ENCODE measurements at places on chromosomes 1 and 21.

DNA sequence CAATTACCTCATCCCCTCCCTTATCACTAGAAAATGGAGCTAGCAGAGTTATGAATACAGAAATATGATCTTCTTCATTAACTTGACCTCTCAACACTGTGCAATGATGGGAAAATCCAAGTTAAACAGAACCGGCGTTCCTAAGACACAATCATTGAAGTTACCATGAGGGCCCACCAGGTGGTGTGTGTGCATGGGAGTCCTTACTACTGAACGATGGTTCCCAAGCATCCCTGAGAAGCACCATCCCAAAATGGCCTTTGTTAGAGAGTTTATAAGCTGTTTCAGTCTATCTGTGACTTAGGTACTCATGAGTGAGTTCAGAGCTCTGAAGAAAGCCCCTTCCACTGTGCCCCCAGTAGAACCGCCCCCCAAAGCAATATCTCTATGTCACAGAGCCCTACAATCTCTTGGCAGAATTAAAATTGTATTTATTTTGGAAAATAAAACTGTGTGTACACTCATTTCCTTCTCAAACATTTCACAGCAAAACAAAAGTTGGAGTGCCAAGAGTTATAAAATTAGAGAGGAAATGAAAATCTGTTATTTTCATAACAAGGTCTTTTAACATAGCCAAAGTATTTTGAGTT is 56.8 kb downstream of the PLD5 start:
- DNase-seq, result peak; percentile 60

GRCh38 chr1:6907201-6907600 is 121.9 kb downstream of the CAMTA1 start:
- DNase-seq, result no peak

DNA sequence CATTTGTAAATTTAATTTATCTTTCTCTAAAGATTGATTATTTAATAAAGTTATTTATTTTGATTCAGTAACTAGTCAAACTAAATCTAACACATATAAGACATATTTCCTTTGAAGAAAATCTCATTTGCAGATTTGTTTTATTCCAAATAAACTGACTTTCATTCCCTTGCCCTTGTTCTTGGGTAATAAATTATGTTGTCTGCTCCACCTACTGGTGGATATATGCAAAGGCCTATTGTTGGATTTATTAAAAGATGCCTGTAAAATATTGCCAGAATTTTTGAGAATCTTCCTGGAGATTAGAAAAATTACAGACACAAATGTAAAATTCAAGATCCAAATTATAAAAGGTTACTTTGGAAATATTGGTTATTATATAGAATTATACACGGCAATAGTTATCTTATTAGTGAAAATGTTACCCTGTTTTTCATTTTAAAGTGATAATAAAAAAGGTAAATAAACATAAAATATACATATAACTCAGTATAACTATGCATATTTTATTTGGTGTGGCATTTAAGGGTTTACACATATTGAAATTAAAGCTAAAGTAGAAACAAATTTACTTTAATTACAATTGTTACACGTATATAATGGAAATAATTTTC is 116.1 kb downstream of the SPATA17 start:
- peak; percentile 43 for DNase-seq

GRCh38 chr1:10316752-10317151 is 82.1 kb upstream of the PGD start:
- DNase-seq, result no peak

GRCh38 chr21:28793043-28793442 is 199.6 kb downstream of the LTN1 start:
- no peak for DNase-seq

DNA sequence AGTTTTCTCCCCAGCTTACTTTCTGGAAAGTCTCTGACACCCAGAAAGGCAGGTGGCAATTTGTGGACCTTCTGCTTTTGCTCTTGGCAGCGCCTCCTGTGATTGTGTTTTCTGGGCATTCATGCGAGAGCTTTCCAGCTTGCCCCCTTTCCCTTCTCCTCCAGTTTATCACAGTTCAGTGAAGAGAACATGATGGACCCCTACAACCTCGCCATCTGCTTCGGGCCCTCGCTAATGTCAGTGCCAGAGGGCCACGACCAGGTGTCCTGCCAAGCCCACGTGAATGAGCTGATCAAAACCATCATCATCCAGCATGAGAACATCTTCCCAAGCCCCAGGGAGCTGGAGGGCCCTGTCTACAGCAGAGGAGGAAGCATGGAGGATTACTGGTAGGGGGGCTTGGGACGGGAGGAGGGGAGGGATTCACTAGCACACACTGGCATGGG is 24.3 kb upstream of the IKBKE start:
- DNase-seq, result peak; percentile 93

DNA sequence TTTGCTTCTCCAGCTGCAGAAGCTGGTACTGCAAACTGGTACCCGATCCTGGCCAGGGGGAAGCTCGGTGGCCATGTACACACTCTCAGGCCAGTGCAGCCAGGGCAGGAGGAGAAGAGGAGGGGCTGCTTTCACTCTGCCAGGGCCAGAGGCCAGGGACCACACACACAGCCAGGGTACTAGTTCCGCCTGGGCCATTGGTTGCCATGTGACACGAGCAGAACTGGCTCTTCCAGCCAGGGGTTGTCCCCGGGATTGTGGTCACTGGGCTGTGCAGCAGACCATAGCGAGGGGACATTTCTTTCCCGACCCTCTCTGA is 3.7 kb upstream of the SHISAL2A start:
- DNase-seq, result no peak

DNA sequence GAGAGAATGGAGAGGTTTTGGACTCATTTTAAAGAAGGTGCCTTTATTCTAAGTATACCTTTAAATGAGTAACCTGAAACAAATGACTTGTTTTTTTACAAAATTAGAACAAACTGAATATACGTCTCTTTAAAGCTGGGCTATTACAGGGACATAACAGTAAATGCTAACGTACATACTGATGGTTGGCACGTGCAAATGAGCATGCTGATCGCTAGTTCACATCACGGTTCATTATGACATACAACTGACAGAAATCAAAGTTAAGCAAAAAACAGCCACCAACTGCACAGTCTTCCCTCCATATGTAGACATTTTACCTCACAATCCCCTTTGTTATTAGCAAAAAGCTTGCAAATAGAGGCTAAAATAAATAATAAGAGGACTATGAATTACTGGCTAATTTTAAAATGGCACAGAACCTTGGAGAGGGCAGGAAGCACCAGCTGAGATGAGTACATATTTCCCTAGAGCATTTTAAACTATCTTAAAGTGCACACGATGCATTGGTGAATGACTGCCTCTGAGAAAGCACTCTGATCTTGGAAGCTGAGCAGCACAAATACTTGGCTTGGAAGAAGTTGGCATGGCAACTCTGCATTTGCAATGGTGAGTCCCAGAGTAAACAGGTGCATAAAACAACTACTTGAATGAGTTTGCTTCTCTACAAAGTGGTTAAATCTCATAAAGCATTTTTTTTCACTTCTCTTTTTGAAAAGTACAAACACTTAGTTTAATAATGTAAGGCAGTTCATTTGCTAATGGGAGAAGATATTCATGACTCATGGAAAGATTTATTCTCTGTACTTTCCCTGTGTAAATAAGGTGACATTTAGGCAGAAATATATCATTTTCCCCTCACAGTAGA is 204.7 kb downstream of the LHX8 start:
- DNase-seq, result peak; percentile 39

DNA sequence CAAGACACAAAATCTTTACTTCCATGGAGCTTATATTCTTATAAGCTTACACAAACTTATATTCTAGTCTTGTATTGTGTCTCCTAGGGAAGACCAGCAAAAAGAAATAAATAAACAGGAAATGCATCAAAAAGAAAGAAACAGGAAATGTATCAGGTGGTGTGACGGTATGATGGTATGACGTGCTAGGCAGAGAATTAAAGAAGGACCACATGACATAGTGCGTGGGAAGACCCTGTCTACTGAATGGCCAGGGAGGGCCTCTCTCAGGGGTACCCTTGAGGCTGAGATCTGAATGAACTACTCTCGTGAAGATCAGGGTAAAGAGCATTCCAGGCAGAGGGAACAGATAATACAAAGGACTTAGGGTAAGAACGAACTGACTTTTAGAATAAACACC is 15.6 kb upstream of the WDR26 start:
- DNase-seq, result no peak

GRCh38 chr1:9243066-9243739 is 8.6 kb downstream of the H6PD start:
- DNase-seq, result no peak

GRCh38 chr1:53134961-53135734 is 7.3 kb downstream of the SLC1A7 start:
- DNase-seq, result peak; percentile 69
